ENCODE measurements at places on chromosomes 3 and 15. TPM values are rescaled to one million over a fixed set of nuclear protein-coding genes. Genes with fewer than 3 reads are reported as not detected.

TRIM42 gene
- total RNA-seq = not detected

CPLX3 gene
- not detected for total RNA-seq

GHSR gene
- total RNA-seq = not detected

DPPA2 gene
- not detected for total RNA-seq

GALNT15 gene
- total RNA-seq = 14.7 TPM

SLC12A1 gene
- not detected for total RNA-seq

FSTL1 gene
- total RNA-seq = 1,097 TPM
